ENCODE measurements at places on chromosomes 13 and 19.

- DNase-seq: no peak
These were observed 1.9 kb downstream of the CNN2 start for GRCh38 chr19:1028062-1028926.

GRCh38 chr13:111893071-111893606, 173.8 kb upstream of the SOX1 start:
- no peak for DNase-seq

DNA sequence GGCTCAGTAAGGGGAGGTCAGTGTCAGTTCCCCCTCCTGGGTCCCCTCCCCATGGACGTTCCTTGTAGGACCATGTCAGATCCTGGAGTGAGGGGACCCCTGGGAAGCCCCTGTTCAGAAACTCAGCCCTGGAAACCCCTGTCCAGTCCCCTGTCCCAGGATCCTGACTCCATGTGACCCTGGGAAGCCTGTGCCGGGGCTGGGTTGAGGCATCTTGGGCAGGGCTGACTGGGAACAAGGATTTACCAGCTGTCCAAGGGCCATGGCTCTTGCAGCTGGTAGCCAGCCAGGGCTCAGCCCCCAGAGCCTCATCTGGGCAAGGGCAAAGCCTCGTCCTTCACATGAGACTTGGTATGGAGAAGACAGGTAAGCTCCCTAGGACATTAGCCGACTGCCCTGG, 25.1 kb downstream of the CEACAM4 start:
- no peak for DNase-seq

GRCh38 chr13:105031306-105031705, 1504.2 kb downstream of the EFNB2 start:
- DNase-seq: peak; percentile 92

- peak; percentile 66 for DNase-seq
These were observed at the start of gene PGPEP1 for GRCh38 chr19:18340190-18340989. Gene PGPEP1, plus strand, starts transcription at chr19:18340598. Its CDS starts 84 bp downstream, at chr19:18340682.
